ENCODE measurements at places on chromosomes 16 and 17. TPM values are rescaled to one million over a fixed set of nuclear protein-coding genes. Genes with fewer than 3 reads are reported as not detected.

Gene GGT6
- total RNA-seq, result not detected

Gene MEOX1
- total RNA-seq, result not detected

DNA sequence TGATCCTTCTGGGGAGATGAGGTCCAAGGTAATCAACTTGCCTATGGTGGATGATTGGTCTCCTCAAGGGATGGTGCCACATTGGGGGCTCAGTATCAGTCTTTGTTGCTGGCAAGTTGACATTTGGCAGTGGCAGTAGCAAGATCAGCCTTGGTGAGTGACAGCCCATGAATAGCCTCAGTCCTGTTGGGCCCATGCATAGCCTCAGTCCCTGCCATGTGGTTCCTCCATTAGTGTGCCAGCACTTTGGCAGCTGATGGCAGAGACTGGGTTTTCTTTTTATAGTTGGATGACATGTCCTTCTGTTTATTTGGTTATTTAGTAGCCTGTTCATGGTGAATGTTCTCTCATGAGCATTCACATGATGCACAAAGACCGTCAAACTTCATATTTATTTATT, 179.6 kb downstream of the CBLN1 start:
- DNase-seq, result no peak

DNA sequence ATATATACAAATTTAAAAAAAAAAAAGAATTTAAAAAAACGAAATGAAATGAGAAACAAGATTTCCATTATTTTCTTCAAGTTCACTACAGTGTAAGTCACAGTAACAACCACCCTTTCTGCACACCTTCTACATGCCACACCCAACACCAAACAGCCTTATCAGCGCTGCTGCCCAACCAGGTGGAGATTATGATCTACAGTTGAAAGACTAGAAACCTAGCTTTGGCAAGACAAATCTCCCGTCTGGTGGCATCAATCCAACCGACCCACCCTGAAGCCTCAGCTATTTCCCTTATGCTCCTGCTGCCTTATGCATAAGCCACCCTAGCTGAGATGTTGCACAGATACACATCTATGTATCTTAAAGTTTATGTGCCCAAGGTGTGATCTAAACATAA, 60.8 kb downstream of the PARN start:
- DNase-seq, result no peak

GRCh38 chr17:55783684-55784245, 32.9 kb downstream of the PCTP start:
- DNase-seq, result no peak

- no peak for DNase-seq
Measured at GRCh38 chr17:48787828-48788227, 29.2 kb downstream of the TTLL6 start.

Gene PRDM7
- total RNA-seq, result not detected

GRCh38 chr17:82592767-82593589, 55.3 kb downstream of the WDR45B start:
- DNase-seq, result peak; percentile 66

- DNase-seq, result no peak
Measured at GRCh38 chr17:72466606-72467005, 345.8 kb downstream of the SOX9 start.

Gene PAGR1
- total RNA-seq, result 20.8 TPM

Gene ZNF423
- 12.4 TPM for total RNA-seq

DNA sequence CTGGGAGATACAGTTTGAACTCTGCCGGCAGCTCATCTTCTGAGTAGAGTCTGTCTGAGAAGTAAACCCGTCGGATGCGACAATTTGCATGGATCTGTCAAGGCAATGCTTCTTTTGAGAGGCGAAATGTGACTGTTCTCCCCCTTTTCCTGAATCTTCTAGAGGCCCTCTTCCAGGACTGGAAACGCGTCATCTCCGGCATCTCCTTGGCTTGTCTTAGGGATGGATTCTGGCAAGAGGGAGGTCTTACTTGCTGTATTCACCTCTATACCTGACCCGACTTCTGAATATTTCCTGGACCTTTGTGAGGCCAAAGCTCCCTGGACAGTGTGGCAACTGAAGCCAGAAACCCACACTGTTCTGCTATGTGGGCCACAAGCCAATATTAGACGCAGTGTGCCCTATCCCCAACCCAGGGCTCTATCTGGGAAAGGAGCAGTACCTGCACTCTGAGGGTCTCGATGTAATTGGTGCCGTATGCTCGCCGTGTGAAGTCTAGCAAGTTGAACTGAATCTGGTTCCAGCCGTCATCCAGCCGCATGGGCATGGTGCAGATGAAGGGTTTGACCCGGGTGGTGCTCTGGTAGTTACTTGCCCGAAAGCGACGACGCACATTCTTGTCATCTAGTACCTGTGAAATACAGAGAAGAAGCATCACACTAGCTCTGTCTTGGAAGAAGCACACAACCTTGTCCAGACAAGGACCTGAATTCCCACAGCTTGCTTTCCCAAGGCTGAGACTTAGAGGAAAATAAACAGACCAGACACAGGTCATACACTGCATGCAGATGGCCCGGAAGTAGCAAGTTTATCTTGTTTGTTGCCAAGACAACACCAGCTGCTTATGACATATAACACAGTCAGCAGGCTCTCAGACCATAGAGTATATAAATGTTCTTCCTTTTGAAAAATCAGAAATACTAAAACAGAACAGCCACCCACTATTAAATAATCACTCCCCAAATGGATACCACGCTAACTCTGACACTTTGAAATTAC, 14.1 kb downstream of the CFAP20 start:
- DNase-seq, result no peak

DNA sequence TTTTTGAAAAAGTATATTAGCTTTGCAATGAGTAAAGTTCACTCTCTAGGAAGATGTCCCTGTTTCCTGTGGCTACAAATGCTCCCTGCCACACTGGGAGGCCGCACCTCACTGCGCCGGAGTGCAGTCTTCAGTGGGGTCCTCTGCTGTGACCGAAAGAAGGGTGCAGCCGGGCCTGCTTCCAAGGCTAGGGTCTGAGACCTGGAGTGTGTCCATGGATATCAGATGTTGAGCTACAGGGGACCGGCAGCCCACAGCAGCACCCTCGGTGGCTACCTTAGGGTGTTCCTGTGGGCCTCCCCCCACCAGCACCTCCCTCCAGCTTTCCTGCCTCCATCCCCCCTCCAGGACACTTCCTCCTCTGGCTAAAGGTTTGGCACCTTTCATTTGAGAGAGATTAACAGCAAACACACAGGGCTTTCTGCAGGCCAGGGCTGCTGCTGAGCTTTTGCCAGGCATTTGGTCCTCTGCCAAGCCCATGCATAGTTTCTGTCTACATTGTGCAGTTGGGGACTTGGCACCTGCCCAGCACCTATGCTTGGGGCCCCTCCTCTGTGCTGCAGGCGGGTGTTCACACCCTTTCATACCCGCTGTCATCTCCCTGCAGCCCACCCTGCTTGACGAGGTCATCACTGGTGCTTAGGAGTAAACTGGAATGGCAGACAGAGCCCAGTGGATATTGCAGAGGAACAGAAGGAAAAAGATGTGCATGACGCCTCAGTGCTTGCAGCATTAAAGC, 33.8 kb upstream of the CRISPLD2 start:
- peak; percentile 63 for DNase-seq

All from astrocyte (in vitro differentiated cells and primary cell).